ENCODE measurements at places on chromosomes 7 and 10.
A peak's percentile ranks its signal among the peaks of the same experiment; 100 is the strongest.

DNA sequence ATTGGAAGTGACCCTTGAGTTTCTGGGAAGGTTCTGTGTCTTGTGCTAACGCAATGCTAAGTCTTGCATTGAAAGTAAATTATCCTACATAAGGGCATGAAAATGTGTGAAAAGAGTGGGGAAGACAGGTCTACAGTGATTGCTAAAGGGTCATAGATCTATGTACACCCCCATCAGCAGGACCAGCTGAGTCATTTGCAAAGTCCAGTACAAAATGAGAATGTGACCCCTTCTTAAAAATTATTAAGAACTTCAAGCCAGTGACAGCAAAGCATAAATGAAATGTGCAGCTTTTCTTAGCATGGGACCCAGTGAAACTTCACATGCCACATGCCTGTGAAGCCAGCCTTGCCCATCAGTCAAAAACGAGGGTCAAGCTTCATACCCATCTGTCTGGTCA lies 640.7 kb upstream of the MKI67 start:
- no peak for DNase-seq

DNA sequence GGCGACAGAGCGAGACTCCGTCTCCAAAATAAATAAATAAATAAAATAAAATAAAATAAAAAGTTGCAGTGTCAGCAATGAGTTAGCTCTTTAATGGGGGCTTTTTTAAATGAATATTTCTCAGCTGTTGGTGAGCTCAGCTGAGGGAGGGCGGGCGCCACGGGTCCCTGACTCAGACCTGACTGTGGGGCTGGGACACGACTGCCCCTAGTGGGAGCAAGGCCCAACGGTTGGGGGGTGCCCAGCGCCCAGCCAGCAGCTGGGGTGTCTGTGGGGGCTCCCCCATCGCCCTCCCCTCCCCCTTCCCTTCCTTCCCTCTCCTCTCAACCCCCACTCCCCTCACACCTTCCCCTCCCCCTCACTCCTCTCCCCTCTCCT lies 46.6 kb downstream of the PWWP2B start:
- DNase-seq, result peak; percentile 77

GRCh38 chr10:32167450-32167849 lies 111.2 kb upstream of the KIF5B start:
- DNase-seq, result no peak

DNA sequence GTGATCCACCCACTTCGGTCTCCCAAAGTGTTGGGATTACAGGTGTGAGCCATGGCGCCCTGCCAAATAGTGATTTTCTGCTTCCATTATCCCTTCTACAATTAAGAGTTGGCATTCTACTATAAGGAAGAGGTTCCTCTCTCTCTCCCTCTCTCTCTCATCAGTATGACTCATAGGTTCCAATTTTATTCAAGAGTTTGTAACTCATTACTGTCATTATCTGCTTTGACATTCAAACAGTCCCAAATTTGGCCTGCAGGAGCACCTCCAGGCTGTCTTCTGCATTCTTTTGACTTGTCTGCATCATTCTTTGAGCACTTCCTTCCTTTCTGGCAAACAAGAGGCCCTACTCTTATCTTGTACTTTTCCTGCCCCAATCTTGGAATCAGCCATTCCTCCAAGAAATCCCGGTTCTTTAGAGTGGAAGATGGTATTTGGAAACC lies 33.2 kb upstream of the CALU start:
- DNase-seq, result no peak

DNA sequence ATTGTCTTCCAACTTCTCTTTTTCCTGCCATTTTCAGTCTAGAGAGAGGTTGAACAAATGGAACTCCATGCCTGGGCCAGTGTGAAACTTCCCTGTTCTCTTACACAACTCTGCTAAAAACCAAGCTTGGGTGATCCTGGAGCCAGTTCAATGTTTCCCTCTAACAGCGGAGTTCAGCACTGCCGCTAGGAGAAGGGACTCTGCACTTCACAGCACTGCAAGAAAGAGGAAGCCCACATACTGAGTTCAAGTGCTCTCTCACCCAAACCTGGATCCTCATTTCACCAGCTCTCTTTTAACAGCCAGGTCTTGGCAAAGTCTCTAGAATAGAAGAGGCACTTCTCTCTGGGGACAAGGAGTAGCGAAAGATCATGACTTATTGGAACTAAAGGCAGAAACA lies 18.8 kb downstream of the FOXI2 start:
- DNase-seq, result no peak

GRCh38 chr7:84364708-84365107 lies 170.1 kb upstream of the SEMA3A start:
- no peak for DNase-seq

GRCh38 chr7:70585071-70585470 lies 546.9 kb upstream of the GALNT17 start:
- no peak for DNase-seq

DNA sequence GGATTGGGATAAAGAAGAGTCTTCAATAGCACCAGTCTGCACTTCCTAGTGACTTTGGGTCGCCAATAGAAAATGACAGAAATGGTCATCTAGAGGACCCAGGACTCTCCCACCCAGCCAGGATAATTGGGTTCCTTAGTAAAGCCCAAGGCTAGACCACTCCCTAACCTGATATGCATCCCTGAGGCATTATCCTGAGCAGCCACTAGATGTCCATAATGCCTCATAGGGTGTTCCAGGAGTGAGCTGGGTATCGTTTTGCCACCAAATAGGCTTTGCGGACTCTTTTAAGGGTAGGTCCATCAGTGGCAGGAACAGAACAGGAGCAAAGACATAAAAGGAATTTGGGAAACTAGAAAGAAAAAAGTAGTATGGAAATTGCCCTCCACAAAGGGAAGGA lies 4.5 kb upstream of the LRRC4 start:
- no peak for DNase-seq

DNA sequence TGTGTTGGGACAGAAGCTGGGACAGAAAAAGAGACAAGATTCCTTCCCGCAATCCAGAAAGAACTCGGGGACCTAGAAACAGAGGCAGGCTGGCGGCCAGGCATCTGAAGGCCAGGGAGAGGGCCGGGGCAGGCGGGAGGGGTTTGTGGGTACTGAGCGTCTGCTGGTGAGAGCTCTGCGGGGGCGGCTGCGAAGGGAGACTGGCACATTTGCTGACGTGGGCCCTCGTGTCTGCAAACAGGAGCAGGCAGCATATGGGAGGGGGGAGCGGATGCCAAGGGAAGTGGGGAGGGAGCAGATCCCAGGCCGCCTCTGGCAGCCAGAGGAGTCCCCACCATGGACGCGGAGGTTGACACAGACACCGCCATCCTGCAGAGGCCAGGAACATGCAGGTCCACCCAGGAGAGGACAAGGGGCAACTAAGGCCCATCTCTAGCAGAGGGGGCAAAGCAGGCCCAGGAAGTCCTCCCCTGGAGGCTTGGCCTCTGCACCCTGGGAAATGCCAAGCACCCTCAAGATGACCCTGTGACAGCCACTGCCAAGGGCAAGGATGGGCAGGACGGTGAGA lies 32.2 kb downstream of the KCNH2 start:
- no peak for DNase-seq

GRCh38 chr7:123588376-123588775 lies 13.2 kb upstream of the ASB15 start:
- DNase-seq, result no peak

DNA sequence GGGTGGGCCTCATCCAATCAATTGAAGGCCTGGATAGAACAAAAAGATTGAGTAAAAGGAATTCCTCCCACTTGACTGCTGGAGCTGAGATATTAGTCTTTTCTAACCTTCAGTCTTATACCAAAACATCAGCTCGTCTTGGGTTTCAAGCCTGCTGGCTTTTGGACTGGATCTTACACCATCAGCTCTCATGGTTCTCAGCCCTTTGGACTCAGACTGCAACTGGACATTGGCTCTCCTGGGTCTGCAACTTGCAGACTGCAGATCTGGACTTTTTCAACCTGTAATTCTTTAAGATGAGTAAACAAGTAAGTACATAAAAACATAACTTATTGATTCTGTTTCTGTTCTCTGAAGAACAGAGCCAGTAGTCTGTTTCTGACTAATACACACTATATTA lies 73.7 kb downstream of the PPP1R3C start:
- no peak for DNase-seq

GRCh38 chr10:129885526-129885925 lies 78.5 kb downstream of the EBF3 start:
- no peak for DNase-seq

DNA sequence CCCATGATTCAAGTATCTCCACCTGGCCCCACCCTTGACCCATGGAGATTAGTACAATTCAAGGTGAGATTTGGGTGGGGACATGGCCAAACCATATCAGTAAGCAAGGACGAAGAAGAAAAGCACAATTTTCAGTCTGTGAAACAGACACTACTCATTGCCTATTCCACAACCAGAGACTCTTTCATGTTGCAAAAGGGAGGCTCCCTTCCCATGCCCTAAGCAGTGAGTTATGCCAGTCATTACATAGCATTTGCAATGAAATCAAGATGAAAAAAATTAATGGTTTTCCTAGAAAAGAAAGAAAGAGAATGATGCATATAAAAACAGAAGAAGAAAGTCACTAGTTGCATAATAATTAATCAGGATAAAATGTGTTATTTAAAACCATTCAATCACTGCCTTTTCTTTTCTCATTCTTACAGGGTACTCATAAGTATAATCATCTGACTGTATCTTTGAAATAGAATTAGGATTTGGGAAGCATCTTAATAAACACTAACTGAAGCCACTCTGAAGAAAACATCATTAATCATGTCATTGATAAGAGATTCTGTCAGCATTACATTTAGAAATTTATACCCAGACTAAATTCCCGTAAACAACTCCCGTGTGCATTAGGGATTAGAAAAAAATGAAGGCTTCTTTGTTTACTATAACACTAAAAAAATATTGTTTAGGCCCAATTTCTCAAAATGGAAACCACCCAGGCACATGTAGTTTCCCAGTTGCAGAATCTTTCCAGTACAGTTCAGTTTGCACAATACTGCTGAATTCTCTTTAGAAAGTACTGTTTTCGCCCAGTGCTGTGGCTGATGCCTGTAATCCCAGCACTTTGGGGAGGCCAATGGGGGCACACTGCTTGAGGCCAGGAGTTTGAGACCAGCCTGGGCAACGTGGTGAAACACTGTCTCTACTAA lies 9.1 kb downstream of the PRPS1L1 start:
- no peak for DNase-seq

- no peak for DNase-seq
These were observed 27.9 kb upstream of the ASCC1 start for GRCh38 chr10:72243822-72244437.

DNA sequence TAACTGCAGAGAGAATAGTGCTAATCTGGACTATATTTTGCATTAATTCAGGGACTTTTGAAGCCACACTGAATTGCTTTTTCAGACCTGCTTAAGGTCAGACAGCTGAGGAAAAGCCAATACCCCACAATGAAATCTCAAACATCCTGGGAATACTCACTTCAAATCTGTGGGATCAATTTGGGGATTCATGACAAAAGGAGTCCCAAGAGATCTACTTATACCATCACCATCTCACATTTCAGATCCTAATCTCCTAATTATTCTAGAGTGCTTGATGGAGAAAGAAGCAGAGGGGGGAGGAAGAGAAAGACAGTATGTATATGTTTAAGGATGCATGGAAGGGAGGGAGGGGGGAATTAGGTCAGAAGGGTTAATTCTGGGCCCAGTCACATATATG lies 202.2 kb downstream of the CACNA2D1 start:
- DNase-seq, result no peak

- no peak for DNase-seq
These were observed 322.7 kb downstream of the CRPPA start for GRCh38 chr7:16098585-16099179.

Measured in stimulated activated CD4-positive, alpha-beta T cell treated with anti-CD3 and anti-CD28 coated beads, Interleukin-2, amount 100 ng/mL, for 24 hours (primary cell).